Stimulated activated CD8-positive, alpha-beta memory T cell treated with anti-CD3 and anti-CD28 coated beads, Interleukin-15, amount 100 ng/mL, for 48 hours (primary cell): ENCODE measurements at places on chromosomes 5 and 9.

DNA sequence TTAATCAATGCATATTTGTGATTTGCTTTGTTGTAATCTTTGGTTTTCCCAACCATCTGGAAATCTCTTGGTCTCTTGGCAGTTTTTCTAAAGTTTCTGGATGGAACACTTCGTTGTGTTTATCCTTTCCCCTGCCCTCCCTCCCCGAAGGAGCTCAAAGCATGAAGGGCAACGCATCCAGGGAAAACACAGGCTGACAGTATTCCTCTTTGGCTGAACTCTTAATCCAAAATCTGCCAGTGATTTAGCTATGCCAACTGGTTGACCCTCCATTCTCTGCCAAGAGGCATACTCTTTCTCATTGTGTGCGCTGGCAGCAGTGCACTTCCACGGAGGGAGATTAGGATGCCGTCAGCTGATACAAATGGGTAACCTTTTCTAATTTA is 20.5 kb downstream of the ZBTB34 start:
- no peak for DNase-seq

- no peak for DNase-seq
These were observed 31.8 kb upstream of the PCA3 start for GRCh38 chr9:76732341-76732958.

- no peak for DNase-seq
These were observed 21.5 kb downstream of the DCANP1 start for GRCh38 chr5:135425641-135426040.

GRCh38 chr5:148833122-148833521 is 6.7 kb downstream of the ADRB2 start:
- DNase-seq: no peak

DNA sequence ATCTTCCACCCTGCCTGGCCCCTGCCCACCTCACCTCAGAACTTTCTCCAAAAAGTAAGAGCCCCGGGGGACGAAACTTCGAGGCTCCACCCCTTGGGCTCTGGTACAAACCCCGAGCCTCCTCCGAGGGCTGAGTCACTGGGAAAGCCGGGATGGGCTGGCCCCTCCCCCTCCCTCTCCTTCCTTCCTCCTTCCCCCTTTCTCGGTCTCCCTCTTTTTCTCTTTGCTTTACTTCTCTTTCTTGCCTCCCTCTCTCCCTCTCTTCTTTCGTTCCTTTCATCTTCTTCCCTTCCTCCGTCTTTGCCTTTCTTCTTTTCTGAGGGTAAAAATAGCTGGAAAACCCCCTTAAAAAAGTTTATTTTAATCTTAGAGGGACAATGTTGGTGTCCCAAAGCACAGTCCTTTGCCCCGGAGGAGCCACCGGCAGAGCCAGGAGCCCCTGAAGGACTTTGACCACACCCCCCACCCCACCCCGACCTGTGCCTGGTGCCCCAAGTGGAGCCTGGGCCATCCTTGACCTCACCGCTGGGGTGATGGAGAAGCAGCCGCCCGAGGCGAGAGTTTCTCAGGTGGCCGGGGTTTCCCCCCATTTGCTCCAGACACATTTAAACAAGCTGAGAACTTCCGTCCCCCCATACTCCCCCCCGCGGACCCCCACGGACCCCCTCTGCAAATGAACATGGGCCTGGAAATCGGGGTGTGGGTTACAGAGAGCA is 5.7 kb upstream of the NOTCH1 start:
- DNase-seq: no peak

- DNase-seq: no peak
These were observed 123.2 kb downstream of the FGF18 start for GRCh38 chr5:171542525-171543140.

- DNase-seq: no peak
These were observed 292.0 kb downstream of the FANCC start for GRCh38 chr9:95025213-95026147.

DNA sequence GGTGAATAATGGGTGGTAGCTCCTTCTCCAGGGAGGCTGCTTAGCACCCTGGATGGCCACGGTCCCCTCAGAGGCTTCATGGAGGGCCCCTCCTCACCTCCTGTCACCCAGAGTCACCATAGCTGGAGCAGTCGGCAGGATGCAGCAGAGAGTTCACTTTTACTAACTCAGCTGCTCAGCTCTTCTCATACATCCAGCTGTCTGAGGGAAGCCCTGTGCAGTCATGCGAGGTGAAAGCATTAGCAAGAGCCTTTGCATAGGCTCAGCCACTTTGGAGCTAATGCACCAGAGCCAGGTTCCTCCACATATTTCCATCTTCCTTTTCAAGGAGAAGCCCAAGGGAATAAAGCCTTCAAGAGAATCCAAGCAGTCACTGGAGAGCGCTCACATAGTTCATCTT is 499.2 kb downstream of the BNC2 start:
- no peak for DNase-seq

- no peak for DNase-seq
These were observed 82.3 kb downstream of the MACIR start for GRCh38 chr5:103340717-103341388.

DNA sequence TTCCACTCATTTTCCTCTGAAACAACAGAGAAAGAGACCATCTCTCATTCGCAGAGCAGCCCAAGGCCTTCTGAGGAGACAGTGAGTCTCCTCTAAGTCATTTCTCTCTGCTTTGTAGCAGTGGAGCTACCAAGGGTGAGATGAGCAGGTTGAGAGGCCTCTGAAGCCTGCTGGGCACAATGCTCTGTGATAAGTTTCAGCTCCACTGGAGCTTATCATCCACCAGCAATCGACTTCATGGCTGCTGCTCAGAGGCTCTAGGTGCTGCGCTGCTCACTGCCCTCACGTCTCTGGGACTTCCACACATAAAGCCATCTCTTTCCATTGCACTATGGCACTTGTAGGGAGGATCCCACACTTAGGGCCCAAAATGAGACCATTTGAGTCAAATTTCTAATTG is 96.3 kb downstream of the CMYA5 start:
- DNase-seq: no peak

GRCh38 chr5:72280581-72281069 is 39.4 kb downstream of the MRPS27 start:
- DNase-seq: no peak

DNA sequence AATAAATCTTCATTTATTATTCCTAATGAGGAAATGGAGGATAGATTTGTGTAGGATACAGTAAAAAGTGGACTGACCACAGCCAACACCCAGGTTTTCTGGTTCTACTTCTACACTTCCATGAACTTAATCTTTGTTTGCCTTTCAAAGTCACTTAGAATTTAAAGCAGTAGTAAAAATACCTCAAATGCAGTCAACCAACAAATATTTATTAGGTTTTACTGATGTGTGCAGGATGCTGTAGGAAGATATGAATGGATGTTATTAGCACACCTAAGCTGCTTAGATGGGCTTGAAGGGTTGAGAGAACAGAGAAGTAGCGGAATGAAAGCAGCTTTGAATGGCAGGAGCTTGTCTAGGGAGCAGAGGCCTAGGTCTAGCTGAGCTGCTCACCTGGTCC is 201.1 kb downstream of the PALM2AKAP2 start:
- no peak for DNase-seq

GRCh38 chr5:163424836-163425235 is 12.6 kb upstream of the CCNG1 start:
- no peak for DNase-seq

GRCh38 chr5:56896763-56897162 is 12.6 kb upstream of the SETD9 start:
- DNase-seq: no peak

DNA sequence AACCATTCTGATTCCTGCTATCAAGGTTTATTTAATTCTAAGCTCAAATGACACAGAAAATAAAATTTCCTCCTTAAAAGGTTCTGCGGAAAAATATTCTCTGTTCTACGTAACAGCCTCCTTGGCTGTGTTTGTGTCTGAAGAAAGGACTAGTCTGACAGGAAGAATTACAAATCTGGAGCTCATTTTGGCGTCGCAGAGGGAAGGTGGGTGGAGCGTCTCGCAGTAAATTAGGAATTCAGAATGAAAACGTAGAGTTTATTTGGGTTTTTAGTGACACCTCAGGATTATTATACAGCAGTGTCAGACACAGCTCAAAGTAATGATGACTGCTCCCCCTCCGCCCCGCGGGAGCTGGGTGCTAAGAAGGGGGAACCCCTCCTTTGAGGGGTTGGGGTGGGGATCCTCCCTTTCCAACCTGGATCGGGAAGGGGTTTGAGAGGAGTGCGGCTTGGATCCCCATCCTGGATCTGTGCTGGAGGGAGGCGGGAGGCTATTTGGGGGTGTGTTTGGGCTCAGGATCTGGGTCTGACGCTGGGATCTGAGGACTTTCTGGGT is 933 bp upstream of the TGFBR1 start:
- DNase-seq: no peak

GRCh38 chr5:39606591-39606990 is 181.8 kb upstream of the DAB2 start:
- DNase-seq: no peak

- no peak for DNase-seq
These were observed 289.6 kb upstream of the ADAMTSL1 start for GRCh38 chr9:18184401-18184800.

GRCh38 chr5:117812861-117813260 is 1175.5 kb downstream of the DTWD2 start:
- DNase-seq: no peak

DNA sequence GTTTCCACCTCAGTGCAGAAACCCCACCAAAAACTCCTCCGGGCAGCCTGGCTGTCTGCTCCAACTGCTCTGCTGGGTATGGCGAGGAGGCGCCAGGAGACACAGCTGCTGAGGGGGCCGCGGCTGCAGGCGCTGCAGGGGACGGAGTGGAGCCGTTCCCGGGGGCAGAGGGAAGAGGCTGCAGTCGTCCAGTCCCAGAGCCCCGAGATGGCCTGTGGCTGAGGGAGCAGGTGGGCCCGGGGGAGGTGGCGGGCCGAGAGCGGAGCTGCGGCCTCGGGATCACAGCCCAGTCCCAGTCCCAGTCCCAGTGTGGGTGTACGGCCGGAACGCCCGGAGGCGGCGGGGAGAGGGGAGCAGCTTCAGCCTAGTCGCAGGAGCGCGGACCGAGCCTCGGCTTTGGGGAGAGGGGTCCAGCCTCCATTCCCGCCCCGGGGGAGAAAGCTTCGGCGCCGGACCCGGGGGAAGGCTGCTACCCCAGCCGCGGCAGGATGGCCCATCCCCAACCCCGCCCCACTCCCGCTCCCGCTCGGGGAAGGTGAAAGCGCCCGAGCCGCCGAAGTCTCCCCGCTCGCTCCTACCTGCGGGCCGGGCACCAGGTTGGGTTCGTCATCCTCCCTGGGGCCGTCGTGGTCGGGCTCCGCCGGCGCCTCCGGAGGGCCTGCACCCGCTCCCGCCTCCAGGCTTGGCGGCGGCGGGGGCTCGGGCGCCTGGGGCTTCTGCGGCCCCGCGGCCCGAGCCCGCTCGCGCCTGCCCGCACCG is 513 bp downstream of the FAM193B start:
- peak; percentile 15 for DNase-seq
